ENCODE measurements at places on chromosomes 3 and 15.

- DNase-seq = no peak
Observed at GRCh38 chr3:105767776-105768175, 101.0 kb downstream of the CBLB start.

GRCh38 chr15:59991834-59992233 lies 12.3 kb upstream of the FOXB1 start:
- no peak for DNase-seq

DNA sequence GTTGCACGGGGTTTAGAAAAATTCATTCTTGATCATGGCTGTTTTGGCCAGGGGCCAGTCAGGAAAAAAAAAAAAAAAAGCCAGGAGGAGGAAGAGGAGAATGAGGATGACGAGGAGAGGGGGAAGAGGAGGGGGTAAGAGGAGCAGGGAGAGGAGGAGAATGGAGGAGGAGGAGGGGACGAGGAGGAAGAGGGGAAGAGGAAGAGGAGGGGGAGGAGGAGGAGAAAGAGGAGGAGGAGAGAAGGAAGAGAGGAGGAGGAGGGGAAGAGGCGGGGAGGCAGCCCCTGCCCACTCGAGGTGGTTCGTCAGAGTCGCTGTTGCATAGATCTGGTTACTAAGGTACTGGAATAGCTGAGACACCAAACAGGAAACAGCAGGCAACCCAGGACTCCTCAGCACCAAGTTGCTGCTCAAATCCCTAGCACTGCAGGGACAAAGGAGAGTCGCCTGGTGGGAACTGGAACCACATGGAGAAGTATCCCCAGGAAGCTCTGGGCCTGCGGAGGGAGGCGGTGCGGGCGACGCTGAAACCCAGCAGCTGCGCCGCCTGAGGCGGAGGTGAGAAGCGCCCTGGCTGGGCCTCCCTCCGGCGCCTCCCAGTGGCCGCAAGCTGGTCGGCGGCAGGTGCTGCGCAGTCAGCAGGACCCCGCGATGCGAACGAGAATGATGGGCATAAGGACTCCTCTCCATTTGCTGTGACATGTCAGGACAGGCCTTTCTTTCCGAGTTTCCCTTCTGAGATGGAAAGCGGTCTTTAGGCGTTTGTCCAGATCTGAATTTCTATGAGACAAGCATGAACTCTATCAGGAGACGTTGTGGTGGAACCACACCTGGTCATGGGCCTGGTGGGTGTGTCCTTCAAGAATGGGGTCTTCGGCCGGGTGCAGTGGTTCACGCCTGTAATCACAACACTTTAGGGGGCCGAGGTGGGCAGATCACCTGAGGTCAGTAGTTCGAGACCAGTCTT lies 17.5 kb downstream of the FAM240A start:
- peak; percentile 78 for DNase-seq

DNA sequence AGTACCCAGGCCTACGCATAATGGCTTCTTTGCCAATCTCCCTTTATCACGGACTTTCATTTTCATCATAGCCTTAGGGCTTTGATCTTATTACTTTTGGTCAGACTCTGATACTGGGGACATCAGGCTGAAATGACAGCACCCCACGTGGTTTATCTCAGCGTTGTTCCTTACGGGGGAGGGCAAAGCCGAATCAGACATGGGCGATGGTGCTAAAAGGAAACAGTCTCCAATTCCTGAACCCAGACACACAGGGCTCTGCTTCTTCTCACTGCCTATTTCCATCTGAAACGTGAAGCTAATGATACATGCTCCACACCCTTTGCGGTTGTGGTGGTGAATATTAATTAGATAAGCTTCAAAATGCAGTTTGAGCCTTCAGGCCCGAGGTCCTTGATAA lies 59.4 kb upstream of the CD47 start:
- no peak for DNase-seq

GRCh38 chr15:78092261-78093041 lies at the start of gene SH2D7:
Gene SH2D7 (plus strand): TSS chr15:78092561. CDS start chr15:78092585, 24 bp downstream.
- DNase-seq = no peak

- DNase-seq = peak; percentile 65
Observed at GRCh38 chr15:98906712-98907083, 100.9 kb downstream of the PGPEP1L start.

GRCh38 chr3:120357807-120358206 lies 8.7 kb upstream of the LRRC58 start:
- no peak for DNase-seq

DNA sequence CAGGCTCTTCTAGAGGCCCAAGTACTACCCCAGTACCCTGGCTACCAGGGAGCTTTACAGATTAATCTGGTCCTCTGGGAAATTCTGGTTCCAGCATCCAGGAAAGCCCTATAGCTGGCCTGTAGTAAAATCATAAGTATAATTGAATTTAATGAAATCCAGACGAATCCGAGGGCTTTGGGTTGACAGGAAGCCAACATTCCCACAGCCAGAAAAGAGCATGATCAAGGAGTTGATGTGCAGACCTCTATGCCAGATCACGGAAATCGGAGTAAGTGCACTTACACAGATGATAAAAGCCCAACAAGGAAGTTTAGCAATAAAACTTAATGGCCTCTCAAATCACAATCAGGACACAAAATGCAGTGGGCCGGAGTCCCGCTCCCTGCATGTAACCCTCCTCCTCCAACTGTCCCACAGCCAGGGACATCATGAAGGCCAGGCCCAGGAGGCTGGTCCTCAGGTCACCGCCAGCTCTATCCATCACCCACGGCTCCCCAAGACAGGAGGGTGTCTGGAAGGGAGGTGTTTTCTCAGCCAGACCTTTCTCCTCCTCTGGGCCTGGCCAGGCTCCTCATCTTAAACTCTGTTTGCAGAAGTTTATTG lies 62.8 kb upstream of the SEC22A start:
- peak; percentile 44 for DNase-seq

DNA sequence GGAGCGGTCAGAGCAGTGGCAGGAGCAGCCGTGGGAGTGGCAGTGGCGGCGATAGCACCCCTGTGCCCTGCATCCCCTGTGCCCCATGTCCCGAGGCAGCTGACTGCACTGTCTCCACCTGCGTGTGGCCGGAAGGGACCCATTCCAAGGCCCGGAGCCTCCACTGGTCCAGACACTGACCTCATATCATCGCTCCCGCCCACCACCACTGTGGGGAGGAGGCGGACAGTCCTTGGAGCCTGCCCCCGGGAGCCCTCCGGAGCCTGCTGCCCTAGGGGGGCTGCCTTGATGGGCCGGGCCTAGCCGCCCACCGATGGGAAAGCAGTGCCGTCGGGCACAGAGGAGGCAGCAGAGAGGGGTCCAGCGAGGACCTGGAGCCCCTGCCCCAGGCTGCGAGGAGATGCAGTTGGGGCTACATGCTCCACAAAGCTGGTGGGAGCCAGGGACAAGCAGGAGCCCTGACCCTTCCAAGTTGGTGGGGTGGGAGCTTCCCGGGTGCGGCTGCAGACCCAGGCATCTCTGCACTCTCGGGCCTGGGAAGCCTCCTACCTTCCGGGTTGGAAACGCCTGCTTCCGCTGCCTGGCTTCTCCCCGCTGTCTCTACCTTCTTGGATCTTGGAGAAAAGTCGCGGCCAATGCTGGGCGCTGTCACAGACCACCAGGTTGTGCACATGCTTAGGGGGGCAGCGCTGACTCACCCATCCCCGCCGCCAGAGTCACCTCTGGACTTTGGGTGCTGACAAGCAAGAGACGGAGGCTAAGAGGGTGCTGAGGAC lies 283.2 kb upstream of the ROBO1 start:
- no peak for DNase-seq

GRCh38 chr3:103218793-103219192 lies 784.0 kb downstream of the ZPLD1 start:
- no peak for DNase-seq

DNA sequence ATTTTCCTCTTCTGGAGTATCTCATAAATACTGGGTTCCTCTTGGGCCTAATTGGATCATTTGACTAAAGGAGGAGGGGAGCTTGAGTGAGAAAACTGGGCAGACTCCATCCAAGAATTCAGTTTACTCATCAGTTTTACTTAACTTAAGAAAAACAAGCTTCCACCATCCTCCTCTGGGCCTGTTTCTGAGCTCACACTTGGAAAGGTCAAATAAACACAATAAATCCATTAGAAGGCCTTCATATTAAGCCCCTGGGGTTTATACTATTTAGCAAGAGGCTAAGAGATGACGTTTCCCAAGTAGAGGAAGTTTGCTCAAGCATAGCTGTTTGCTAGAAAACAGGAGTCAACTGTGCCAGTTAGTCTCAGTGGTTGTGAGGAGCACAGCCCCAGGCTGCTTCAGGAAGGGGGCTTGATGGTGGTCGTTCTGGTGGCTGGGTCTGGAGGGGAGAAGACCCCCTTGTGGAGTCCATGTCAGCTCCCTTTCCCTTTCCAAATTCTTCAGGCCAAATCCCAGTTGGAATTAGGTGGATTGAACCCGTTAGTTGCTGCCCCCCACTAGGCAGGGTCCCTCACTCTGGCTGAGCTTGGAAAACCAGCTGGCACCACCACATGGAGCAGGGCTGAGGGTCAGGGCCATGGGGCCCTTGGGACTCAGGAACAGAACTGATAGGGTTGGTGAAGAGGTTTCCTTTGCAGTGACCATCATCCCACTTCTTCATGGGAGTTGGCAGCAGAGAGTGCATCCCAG lies 64.8 kb downstream of the SPSB4 start:
- peak; percentile 19 for DNase-seq

DNA sequence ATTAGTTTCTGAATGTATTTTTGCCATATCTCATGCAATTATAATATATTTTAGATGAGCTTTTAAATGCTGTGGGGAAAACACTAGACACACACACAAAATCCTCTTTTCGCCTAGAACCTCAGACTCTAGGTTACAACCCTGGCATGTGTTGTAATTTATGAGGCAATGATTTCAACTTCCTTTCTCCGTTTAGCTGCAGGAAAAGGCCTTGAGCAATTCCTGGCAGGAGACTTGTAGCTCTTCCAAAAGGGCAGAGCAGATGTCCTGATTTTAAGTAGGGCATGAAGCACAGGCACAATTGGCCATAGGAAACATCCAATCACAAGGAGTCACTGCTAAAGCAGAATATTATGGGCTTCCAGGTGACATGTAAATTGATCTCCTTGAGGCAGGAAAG lies 82.0 kb downstream of the GPR156 start:
- peak; percentile 86 for DNase-seq

- no peak for DNase-seq
Observed at GRCh38 chr3:195208183-195208582, 62.8 kb downstream of the XXYLT1 start.

- peak; percentile 96 for DNase-seq
Observed at GRCh38 chr3:120473896-120474675, 23.3 kb upstream of the FSTL1 start.

GRCh38 chr3:57855943-57856342 lies 99.8 kb downstream of the SLMAP start:
- no peak for DNase-seq

DNA sequence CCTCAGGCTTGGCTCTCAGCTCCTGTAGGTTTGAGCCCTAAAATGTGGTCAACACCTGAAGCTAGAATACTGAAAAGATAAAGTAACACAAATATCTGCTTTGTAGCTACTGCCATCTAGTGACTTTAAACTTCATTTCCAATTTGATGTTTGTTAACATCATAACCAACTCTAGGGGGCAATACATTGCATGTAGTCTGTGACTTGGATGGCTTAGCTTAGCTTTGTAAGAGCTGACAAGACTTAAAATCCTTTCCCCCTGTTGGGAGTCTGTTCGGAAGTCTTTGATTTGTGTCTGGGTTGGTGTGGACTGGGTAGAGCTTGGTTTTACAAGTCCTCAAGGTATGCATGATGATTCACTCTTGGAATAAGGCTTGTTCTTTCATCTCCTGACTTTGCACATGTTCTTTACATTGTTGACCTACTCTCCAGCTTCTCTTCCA lies 51.7 kb downstream of the SCN11A start:
- DNase-seq = peak; percentile 71

- peak; percentile 74 for DNase-seq
Observed at GRCh38 chr3:154779571-154779970, 300.5 kb upstream of the MME start.

- DNase-seq = no peak
Observed at GRCh38 chr15:59326856-59327255, 45.8 kb downstream of the MYO1E start.

GRCh38 chr3:99967796-99968195 lies 146.5 kb downstream of the FILIP1L start:
- peak; percentile 80 for DNase-seq

DNA sequence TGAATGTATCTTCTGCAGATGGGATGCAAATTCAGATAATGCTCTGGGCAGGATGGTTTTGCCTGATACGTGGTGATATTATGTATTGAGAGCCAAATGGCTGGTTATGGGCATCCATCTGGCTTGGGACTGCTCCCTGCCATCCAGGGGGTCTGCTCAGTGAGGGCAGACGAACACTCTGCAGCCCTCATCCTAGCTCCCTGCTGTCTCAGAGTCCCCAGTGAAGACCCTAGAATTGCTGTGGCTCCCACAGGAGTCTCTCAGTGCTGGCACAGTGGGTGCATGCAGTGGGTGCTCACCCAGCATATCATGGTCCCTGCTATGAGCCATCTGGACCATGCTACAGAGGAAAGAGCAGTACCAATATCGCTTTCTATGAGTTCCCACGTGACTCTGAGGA lies 10.3 kb downstream of the CX3CR1 start:
- no peak for DNase-seq

DNA sequence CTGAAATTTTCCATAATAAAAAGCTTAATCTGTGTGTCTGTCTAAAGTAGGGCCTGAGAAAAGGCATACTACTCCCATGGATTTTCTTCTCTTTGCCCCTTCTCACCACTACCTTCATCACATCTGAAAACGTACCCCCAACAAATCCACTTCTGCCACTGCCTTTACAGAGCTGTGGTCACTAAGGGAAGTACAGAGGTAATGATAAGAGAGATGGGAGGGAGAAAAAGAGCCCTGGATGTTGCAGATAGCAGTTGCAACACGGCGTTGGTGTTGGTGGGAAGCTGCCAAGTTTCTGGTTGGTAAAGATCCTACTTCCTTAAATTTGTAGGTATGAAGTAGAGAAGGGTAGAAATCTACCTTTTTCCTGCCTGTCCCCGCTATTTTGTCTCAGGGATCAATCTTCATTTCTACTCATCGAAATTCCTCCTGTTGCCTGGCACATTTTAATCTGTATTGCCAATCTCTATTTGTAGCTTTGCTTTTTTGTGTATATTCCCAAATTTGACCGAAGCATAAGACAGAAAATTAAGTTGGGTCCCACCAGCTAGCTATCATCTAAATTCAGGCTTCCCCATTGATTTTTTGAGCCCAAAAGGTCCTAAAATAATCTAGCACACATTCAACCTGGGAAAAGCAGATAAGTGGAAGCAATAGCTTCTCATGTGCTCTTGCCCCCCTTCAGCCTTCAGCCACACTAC lies 102.9 kb downstream of the TFDP2 start:
- no peak for DNase-seq

- DNase-seq = peak; percentile 85
Observed at GRCh38 chr3:127735767-127736693, 63.3 kb downstream of the ABTB1 start.
